ENCODE measurements at places on chromosomes 1 and 21.
A peak's percentile ranks its signal among the peaks of the same experiment; 100 is the strongest.

GRCh38 chr1:55043726-55044125 lies 4.4 kb downstream of the PCSK9 start:
- no peak for DNase-seq

- no peak for DNase-seq
These were observed 57.3 kb downstream of the SYF2 start for GRCh38 chr1:25174730-25175612.

GRCh38 chr1:60145771-60146170 lies 72.2 kb upstream of the C1orf87 start:
- DNase-seq: no peak

GRCh38 chr21:44299458-44300261 lies at the start of gene PFKL:
PFKL (plus strand) TSS chr21:44300053; CDS start chr21:44300106, 53 bp downstream.
- peak; percentile 81 for DNase-seq

DNA sequence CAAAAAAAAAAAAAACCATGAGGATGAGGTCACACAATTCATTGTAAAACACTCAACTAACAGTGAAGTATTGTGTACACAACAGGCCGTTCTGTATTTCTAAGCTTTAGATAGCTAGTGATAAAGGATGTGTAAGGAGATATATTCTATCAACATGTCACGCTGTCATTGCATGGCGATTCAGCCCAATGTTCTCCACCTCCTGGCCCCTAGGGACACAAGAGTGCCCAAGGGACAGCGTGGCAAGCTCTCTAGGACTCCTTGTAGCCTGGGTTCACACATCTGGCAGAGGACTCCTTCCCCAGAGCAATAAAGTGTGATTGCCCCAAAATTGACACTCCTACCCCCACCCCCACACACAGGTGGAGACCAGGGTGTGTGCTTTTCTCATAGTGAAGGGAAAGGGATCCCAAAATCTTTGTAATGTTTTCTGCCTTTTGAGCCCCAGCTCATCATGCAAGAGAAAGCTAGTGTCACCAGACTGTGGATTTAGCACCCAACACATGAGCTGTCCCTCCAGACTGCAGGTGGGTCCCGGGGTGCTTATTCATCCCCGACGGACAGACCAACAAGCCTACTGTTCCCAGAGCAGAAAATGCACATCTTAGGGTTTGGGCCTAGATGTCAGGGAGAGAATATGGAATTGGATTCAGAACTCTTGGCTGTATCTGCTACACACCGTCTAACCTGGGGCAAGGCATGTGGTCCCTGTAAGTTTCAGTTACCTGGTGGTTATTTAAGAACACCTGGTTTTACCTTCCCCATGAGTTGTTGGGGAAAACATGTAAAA lies 11.5 kb downstream of the TMPRSS3 start:
- DNase-seq: no peak

- DNase-seq: no peak
These were observed 342.2 kb downstream of the OMA1 start for GRCh38 chr1:58204284-58204683.

DNA sequence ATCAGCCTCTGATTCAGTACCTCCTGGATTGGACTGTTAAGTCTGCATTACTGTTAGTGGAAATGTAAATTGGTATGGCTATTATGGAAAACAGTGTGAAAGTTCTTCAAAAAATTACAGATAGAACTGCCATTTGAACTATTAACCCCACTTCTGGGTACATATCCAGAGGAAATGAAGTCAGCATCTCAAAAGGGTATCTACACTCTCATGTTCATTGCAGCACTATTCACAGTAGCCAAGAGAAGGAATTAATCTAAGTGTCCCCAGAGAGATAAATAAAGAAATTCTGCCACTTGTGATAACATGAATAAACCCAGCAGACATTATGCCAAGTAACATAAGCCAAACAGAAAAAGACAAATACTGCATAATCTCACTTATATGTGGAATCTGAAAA lies 676.0 kb downstream of the PLA2G4A start:
- DNase-seq: no peak

DNA sequence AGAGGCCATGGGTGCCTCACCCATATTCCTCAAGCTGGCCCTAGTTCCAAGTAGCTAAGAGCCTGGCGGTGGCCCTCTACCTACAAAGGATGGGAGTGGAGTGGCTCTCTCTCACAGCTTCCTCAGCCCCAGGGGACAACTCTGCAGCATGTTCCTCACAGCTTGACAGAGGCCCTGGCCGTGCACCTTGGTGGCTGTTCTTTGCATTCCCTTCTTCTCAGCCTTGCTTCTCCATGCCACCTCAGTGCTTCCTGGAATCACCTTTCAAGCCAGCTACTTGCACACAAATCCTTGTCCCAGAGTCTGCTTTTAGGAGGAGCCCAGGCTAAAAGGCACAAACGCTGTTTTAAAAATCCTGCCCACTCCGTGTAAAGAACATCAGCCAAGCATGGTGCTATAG lies 69.0 kb upstream of the DIRAS3 start:
- DNase-seq: no peak

- DNase-seq: no peak
These were observed 647 bp upstream of the TCP10L start for GRCh38 chr21:32585970-32586369.

DNA sequence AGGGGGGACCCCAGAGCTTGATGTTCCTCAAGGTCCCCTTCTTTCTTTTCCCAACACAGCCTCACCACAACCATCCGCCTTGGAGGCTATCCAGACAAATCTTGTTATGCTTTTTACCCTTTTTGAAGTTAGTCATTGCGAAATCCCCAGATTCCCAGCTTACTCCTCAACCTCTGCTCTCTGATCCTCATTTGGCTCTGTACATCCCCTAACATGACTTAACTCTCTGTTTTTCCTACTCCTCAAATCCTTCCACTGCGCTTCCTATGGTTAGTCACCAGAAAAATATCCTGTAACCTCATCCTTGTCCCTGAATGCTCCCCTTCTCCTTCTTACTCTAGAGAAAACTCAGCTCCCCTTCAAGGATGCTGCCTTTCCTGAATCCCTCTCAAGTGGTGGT lies 189.1 kb upstream of the POU3F1 start:
- DNase-seq: no peak

DNA sequence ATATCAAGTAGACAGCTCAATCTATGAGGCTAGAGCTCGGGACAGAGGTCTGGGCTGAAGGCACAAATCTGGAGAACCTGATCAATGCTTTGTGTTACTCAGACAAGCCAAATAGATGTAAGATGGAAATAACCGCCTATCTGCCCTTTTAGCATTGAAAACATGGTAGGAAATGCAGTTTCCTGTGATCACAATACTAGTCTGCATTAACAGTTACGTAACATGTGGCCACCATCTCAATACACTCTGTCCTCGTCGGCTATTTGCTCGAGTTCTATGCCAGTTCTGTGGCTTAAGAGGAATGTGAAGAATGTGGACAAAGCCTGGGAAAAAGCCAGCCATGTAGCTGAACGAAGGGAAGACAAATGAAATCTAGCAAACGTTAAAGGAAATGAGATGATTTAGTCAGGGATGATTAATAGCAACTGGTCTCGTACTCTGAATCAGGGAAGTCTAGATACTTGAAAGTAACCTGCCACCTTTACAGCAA lies 73.3 kb downstream of the HSF2BP start:
- no peak for DNase-seq

- no peak for DNase-seq
These were observed 69.7 kb downstream of the ST6GALNAC3 start for GRCh38 chr1:76144247-76144646.
